ENCODE measurements at places on chromosomes 7 and 10. TPM values are rescaled to one million over a fixed set of nuclear protein-coding genes. Genes with fewer than 3 reads are reported as not detected.
A peak's percentile ranks its signal among the peaks of the same experiment; 100 is the strongest.

FRMD4A gene
- 42.4 TPM for total RNA-seq

EVX1 gene
- 1.4 TPM for total RNA-seq

CCDC3 gene
- 5.4 TPM for total RNA-seq

CTTNBP2 gene
- total RNA-seq = 10.8 TPM

GIMAP5 gene
- total RNA-seq = not detected

ARHGAP22 gene
- 2.9 TPM for total RNA-seq

JAKMIP3 gene
- total RNA-seq = 1.3 TPM

GRCh38 chr10:13701157-13701919, 114.6 kb downstream of the PRPF18 start:
- DNase-seq = no peak

GRCh38 chr7:114941692-114942091, 19.8 kb downstream of the MDFIC start:
- no peak for DNase-seq

- DNase-seq = no peak
Observed at GRCh38 chr10:89954061-89954460, 252.7 kb downstream of the KIF20B start.

GRCh38 chr10:31133251-31133791, 101.7 kb upstream of the ZNF438 start:
- DNase-seq = no peak

DNA sequence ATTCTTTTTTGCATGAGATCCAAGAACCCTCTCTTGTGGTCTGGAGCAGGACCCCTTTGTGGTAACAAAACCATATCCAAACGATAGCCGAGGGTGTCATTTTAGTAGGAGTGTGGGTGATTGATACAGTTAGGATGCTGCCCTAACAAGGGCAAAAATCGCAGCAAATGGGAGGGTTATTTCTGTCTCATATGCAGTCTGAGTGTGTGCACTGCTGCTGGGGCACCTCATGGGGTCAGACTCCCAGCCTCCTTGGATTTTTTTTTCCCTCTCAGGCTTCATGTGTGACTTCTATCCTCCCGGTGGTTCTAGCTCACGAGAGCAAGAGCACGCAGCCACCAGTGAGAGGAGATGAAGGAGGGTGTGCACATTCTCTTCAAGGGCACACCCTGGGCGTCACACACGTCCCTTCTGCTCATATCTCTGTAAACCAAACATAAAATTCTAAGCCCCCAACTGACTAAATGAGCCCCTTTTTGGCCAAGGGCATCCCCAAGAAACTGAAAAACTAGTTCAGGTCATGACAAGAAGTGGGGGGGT, 28.6 kb upstream of the IL15RA start:
- no peak for DNase-seq

- DNase-seq = no peak
Observed at GRCh38 chr10:96319754-96320474, 15.7 kb downstream of the DNTT start.

- DNase-seq = no peak
Observed at GRCh38 chr7:55048221-55048859, 29.5 kb downstream of the EGFR start.

DNA sequence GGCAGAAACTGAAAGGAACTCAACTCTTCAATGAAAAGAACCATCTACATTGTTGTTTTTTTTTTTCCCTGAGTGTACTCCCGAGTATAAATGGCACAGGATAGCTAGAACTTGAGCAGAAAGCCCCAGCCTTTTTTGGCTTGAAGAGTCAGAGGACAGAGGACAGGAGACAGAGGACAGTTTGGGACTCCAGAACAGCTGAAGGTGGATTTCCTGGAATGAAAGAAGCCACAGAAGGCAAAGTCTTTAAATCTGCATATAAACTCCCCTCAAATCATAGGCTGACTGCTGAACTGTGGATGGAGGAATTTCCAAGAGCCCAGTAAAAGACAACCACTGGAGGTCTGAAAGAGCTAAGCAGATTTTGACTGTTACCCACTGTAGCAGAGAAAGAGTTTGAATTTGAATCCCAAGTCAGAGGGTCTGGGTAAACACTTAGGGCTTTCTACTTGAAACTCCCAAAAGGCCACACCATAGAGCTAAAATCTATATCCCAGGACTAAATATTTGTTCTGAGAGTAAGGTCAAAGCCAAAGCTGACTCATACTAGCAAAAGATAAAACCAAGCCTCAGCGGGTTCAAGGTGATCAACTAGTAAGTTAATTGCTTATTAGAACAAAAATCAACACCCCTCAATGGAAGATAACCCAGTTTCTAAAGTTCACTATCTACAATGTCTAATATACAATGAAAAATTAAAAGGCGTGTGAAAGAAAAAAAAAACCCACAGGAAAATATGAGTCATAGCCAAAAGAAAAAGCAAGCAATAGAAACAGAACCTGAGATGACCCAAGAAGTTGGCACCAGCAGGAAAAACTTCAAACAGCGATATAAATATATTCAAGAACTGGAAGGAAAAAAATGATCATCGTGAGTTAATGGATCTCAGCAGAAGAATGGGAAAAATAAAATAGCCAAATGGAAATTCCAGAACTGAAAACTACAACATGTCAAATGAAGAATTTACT, 1.8 kb upstream of the OPN1SW start:
- no peak for DNase-seq

- DNase-seq = peak; percentile 65
Observed at GRCh38 chr10:69629897-69630650, at the start of gene FAM241B. Gene FAM241B (plus strand): TSS chr10:69630247. CDS start chr10:69631744, 1,497 bp downstream.

DNA sequence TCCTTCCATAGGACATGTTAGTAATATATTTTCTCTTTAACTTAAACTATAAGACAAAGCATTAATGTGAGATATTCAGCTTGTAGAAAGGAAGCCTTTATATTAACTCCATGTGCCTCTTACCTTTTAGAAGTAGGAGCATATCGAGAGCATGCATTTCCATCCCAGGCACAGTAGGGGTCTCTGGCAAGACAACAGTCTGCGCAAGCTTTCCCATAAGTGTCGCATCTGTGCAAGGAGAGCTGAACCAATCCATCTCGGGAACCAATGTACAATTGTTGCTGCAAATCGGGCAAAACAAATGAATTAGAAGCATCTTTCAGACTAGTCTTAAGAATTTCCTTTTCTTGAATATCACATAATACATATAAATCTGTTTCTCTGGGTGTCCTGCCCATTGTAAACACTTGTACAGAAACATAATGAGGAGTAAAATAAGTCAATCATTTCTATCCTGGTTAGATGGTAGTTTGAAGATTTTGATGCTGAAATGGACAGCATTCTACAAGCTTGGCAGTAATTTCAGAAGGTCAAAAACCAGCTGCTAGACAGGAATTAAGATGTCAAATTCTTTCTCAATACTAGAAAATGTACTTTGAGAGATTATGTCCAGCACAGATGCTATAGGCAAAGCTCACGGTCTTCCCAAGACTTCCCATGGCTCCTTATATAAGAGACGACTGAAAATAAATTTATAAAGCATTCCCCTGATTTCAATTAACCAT, 171.8 kb downstream of the SEMA3D start:
- DNase-seq = no peak

GRCh38 chr7:97015756-97016380, 8.8 kb downstream of the DLX5 start:
- no peak for DNase-seq

DNA sequence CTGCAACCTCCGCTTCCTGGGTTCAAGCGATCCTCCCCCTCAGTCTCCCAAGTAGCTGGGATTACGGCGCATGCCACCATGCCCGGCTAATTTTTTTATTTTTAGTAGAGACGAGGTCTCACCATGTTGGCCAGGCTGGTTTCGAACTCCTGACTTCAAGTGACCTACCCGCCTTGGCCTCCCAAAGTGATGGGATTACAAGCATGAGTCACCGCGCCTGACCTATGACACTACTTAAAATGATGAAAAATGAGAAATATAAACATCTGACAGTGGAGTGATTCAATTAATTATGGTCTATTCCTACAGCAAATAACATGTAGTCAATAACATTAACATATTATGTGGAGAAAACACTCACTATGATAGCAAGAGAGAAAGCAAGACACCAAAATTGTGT, 2.2 kb downstream of the BRAT1 start:
- DNase-seq = no peak

DNA sequence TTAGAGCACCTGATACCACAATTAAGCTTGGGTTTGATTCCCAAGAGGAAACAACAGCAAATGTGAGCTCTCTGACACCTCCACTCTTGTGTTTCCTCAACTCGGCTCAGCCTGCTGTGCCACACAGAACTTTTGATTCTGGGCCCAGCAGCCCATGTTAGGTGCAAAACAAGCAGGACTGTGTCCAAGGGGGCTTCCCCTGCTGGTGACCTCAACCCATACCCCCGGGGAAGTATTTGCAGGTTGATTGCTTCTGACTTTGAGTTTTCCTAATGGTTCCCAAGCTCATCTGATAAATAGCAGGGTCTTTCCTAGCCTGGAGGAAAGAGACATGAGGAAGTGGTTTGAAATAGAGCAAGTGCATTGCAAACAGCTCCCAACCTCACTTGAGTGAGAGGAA, 43.5 kb upstream of the ADAM12 start:
- DNase-seq = no peak

DNA sequence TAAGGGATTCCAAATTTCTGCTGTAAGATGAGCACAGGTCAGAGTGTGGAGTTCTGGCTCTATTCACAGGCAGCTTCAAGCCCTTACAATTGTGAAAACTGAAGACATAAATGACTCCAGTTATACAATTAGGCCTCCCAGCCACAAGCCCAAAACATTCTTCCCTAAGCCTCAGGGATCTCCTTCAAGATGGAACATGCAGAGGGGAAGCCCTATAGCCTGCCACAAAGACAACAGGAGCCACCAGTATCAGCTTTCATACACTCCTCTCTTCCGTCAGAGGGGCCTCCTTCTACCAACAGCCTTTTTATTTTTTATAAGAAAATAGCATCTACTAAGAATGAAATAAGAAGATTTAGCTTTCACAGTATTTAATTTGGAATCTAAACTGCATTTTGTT, 46.5 kb downstream of the DLD start:
- DNase-seq = no peak
